ENCODE measurements at places on chromosomes 6 and 20. TPM values are rescaled to one million over a fixed set of nuclear protein-coding genes. Genes with fewer than 3 reads are reported as not detected.

TNFRSF21 gene
- total RNA-seq, result 68.1 TPM

GRCh38 chr6:13873288-13874190 is 51.2 kb upstream of the RNF182 start:
- no peaks in the 10 kb centered on the region for H3K36me3 ChIP-seq
- peaks cover 19% of the 10 kb centered on the region for H3K4me1 ChIP-seq
- no peak for DNase-seq
- H3K4me3 ChIP-seq, result peak overlapping the region; percentile 40

DNA sequence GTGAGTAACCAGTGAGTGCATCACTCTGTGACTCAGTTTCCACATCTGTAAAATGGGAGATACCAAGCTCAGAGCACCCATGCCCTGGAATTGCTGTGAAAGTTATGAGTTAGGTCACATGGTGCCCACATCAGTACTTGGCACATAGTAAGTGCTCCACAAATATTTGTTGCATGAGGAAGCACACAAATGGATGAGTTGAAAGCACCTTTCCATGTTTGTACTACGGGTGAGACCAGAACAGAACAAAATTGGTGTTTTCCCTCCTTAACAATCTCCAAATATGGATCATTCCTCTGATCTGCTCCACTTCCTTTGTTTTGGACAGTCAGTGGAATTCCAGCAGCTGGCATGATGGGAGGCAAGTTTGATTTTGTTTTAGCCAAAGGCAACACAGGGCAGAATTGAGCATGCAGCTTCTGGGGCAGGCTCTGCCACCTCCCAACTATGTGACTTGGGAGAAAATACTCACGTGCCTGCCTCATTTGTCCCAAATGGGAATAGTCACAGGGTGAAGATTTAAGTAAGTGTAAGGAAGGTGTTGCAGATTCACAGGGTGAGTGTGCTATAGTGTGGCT is 503.7 kb upstream of the SULF2 start:
- H3K27ac ChIP-seq, result no peak overlapping the region
- H3K4me1 ChIP-seq, result peaks cover 14% of the 10 kb centered on the region
- H3K4me3 ChIP-seq, result no peak overlapping the region
- no peak for DNase-seq

DNA sequence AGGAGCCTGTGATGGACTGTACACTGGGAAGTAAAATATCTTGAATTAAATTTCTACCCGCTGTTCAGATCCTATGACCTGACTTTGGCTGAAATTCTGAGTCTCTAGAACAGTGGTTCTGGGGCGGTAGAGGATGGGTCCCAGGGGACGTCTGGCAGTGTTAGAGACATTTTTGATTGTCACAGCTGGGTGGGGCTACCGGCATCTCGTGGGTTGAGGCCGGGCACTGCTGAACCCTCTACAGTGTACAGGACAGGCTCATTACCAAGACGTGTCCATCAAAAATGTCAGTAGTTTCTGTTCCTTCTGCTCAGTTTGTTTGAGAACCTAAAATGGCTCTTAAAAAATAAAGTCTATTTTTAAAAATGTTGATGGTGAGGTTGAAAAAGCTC is 11.5 kb upstream of the RPS6KA2 start:
- no peaks in the 10 kb centered on the region for H3K36me3 ChIP-seq
- peaks cover 4% of the 10 kb centered on the region for H3K4me1 ChIP-seq
- DNase-seq, result no peak
- no peak overlapping the region for H3K4me3 ChIP-seq
- no peaks in the 10 kb centered on the region for H3K27me3 ChIP-seq
- H3K27ac ChIP-seq, result no peak overlapping the region

- no peak overlapping the region for H3K4me3 ChIP-seq
- H3K27ac ChIP-seq, result no peak overlapping the region
- peaks cover 23% of the 10 kb centered on the region for H3K4me1 ChIP-seq
- no peak for DNase-seq
- no peaks in the 10 kb centered on the region for H3K27me3 ChIP-seq
Observed at GRCh38 chr6:158067436-158068015, 85.9 kb downstream of the SYNJ2 start.
